ENCODE measurements at places on chromosomes 7 and 10.

DNA sequence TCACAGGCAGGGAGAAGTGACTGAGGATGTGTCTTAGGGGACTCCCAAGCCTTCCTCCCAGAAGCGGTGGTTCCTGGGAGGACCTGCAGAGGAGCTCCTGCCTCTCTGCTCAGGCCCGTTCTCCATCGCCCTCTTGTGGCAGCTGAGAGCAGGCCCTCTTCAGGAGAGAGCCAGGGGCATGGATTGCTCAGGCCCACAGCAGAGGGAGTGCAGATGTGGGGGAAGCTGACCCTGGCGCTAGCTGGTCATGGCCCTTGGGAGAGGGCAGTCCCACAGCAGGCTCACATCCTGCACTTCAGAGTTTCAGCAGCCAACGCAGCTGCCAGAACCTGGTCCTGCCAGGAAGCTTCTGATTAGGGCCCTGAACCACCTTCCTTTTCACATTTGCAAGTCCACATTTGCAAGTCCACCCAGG is 94.8 kb upstream of the TARP start:
- no peak for DNase-seq

DNA sequence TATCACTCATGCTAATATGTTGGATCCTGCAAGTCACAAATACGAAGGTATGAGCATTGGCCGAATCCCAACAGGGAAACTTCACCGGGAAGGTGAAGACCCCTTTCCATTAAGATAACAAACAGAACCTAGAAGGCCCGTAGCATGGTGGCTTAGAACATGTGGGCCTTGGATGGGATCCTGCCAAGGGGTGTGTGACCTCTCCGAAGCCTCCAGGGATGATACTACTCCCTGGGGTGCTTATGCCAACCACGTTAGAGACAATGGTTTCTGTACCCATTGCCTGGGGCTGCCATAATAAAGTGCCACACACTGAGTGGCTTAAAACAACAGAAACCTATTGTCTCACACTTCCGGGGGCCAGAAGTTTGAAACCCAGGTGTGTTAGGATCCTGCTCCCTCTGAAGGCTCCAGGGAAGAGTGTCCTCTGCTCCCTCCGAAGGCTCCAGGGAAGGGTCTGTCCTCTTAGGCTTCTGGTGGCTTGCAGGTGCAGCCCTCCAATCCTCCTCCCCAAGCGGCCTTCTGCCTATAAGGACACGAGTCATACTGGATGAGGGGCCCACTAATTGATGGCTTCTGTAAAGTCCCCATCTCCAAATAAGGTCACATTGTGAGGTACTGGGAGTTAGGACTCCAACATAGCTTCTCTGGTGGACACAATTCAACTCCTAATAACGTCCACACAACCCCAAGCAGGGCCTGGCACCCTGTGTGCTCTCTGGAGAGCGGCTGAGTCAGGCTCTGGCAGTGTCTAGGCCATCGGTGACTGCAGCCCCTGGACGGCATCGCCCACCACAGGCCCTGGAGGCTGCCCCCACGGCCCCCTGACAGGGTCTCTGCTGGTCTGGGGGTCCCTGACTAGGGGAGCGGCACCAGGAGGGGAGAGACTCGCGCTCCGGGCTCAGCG is 992 bp upstream of the MGMT start:
- DNase-seq = no peak

DNA sequence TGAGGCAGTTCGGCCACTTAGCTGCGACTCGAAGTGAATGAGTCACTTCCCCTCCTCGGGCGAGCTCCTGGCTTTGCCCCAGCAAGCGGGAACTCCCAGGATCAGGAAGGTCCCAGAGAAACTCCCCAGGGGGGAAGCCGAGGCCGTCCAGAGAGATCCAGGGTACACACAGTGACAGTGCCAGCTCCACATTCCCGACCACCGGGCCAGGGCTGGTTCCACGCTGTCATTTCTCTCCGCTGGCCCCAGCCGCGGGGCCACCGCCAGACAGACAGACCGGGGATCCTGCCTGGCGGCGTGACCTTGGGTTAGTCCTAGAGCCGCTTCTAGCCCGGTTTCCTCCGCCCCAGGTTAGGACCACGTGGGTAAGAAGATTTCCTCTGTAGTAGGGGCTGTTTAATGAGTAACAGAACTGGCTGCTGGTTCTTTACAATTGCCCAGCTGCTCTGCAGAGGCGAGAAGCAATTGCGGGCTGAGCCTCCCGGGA is 463 bp upstream of the UPP1 start:
- DNase-seq = no peak

- DNase-seq = no peak
Measured at GRCh38 chr10:64753516-64753915, 1232.3 kb downstream of the REEP3 start.

- DNase-seq = no peak
Measured at GRCh38 chr7:80763289-80763688, 124.8 kb downstream of the CD36 start.

- no peak for DNase-seq
Measured at GRCh38 chr10:26621889-26622711, 75.4 kb upstream of the PDSS1 start.

DNA sequence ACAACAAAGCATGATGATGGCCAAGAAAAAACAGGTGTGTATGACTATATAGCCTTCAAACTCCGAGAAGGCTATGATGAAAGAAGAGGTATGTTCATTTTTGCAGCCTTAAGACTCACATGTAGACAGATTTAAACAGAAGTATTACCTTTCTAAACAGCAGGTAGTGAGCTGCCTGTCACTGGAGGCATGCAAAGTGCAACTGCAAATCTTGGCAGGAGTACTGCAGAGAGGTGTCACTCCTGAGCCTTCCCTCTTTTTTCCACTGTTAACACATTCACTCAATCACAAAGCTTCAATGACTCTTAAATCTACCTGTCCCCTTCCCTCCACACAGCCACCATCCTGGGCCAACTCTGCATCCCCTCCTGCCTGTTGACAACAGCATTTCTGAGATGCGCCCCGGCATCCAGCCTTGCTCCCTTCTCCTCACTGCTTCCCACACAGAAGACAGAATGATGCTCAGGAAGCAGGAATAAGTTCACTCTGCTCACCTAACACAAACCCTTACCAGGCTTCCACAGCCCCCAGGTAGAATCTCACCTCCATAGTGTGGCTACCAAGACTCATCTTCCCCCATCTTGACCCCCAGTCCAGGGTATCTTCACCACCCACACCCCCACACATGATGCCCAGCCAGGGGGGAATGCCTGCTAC is 161.9 kb upstream of the ZMIZ1 start:
- DNase-seq = no peak

DNA sequence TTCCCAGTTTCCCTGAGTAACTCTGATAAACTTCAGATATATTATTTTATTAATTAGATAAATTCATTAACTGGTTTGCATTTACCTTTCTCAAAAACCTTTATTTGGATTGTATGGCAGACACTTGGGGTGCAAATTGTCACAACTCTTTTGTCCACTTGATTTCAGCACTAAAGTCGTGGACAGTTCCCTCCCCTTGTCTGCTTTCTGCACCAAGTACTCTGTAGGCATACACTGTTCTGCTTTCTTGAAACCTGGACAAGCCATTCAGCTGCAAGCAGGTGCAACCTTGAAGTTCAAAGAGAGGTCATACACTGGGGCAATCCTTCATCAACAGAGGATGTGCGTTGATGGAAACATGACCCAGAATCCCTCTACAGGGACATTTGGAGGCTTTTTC is 162.9 kb downstream of the ARL5B start:
- DNase-seq = peak; percentile 7

DNA sequence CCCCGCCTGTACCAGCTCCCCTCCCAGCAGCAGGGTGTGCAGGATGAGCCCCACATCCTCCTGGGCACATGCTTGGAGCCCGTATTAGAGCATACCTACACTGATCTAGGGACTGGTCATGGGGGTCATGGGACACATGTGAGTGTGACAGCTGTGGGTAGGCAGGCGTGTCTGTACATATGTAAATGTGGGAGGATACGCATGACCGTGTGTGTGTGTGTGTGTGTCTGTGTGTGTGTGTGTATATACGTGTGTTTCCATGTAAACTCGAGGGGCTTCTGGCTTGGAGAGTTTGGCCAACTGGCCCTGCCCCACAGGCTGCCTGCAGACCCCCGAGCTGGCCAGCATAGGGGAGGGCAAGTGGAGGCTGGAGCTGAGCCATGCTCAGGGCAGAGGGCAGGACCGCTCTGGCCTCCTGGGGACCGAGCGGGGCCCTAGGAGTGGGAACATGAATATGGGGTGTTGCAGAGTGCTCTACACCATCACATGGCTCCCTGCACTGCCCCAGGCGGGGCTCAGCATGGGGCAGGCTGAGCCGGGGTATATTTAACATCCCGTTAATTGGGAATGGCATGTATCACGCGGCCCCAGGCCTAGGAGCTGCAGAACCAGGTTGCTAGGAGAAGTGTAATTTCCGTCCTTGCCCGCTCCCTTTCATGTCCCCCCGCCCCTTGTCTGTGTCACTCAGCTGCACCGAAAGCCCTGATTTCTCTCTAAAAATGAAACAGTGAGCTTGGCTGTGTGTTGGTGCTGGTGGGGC is 152.7 kb upstream of the PCBD1 start:
- DNase-seq = no peak

- DNase-seq = no peak
Measured at GRCh38 chr7:74475243-74475986, 21.7 kb downstream of the GTF2IRD1 start.

DNA sequence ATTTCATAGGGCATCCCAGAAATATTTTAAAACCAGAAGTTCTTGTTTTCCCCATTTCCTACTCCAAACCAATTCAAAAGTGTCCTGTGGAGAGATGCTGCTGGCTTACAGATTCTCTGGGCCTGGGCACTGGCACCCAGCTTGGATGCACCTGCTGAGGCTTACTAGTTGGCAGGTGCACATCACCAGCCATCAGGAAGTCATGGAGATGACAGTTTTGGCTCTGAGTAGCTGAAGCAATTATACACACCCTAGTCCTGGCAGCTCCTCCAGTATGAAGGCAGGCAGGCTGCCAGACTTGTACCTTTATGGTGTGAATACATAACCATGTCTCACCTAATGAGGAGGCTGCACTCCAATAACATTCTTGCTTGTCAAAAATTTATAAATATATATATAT is 276.6 kb upstream of the GHITM start:
- no peak for DNase-seq

GRCh38 chr10:52678611-52679010 is 94.0 kb downstream of the MBL2 start:
- no peak for DNase-seq

- DNase-seq = no peak
Measured at GRCh38 chr7:112692333-112692732, 97.9 kb downstream of the TMEM168 start.

DNA sequence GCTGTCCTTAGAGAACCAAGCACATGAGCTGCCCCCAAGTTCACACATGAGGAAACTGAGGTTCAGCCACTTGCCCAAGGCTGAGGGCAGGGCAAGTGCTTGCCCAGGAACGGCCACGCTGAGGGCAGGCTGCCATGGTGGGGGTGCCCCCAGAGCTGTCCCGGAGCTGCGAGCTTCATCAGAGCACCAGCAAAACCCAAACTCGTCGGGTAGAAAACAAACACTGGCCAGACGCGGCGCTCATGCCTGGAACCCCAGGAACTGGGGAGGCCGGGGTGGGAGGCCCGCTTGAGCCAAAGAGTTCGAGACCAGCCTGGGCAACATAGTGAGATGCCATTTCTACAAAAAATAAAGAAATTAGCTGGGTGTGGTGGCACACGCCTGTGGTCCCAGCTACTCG is 38.4 kb downstream of the UNCX start:
- no peak for DNase-seq

DNA sequence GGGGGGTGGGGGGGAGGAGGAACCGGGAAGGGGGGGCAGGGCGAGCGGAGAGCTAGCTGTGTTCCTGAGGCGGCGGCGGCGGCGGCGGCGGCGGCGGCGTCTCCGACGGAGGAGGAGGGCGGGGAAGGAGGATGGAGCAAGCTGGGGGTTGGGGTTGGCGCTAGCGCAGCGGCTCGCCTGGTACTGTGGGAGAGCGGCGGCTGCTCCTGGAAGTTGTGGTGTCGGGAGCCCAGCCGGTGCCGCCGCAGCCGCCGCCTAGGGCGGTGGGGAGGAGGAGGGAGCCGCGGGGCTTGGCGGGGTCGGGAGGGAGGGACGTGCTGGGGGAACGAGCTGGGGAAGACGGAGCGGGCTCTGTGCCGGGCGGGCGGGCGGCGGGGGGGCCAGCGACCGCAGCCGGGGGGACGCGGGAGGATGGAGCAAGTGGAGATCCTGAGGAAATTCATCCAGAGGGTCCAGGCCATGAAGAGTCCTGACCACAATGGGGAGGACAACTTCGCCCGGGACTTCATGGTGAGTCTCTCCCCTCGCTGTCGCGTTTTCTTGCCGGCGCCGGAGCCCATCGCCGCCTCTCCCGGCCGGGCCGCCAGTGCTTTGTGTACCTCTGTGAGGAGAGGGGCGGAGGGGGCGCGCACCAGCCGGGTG is at the start of gene PTPN12:
PTPN12 (plus strand) TSS at position 160 of the 642 bp plus-strand sequence; CDS start at position 412, 252 bp downstream.
- no peak for DNase-seq

- DNase-seq = no peak
Measured at GRCh38 chr10:42958142-42958868, 118.6 kb upstream of the RET start.

DNA sequence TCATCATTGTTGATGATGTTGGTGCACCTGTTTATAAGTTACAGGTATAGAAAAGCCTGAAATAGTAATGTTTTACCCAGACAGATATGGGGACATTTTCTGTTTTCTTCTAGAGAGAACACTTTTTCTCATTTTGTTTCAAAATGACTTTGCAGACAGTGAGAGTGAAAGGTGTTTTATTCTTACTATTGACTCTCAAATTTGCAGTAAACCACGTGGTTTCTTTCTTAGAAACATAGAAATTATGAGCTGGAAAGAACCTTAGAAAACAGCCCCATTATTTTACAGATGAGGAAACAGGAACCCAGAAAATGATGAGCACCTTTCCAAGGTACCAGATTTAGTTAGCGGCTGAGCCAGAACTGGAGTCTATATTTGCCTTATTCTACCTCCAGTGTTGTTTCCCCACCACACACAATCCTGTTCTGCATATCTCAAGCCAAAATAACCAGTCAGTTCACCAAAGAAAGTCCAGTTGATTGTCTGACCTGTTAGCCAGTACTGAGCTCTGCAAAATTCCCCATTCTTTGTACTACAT is 138.9 kb upstream of the AHR start:
- no peak for DNase-seq

DNA sequence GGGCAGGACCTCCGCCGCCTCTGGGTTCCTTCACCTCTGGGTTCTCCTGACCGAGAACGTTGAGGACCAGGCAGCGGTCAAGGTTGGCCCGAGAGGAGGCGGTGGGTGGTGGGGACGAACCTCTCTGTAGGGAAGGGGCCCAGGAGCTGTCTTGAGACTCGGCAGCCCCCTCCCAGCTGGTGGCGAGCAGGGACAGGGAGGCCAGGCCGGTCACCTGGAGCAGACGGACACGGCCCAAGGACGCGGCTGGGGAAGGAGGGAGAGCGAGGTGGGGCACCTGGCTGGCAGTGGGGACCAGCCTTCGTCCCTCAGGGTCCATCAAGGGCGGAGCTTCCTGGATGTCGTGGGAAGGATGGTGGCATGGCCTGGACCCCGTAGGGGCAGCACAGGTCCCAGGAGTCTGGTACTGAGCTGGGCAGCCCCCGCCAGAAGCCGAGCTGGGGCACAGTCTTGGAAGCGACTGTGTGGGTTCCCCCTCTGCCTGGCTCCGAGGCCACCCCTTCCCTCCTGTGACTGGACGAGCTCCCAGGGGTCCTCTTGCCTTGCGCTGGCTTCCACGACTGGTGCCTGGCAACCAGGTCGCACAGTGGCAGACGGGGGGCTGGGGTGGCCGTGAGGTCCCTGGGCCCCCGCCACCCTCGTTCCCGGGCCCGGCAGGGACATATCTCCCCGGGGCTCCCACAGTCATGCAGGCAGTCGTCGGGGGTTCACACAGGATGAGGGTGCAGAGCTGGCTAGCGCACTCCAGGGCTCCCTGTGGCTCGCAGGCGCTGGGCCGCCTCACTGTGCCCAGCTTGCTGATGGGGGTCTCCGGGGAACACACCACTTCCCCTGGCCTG is 89.9 kb downstream of the DNAJB6 start:
- no peak for DNase-seq
